ENCODE measurements at places on chromosomes 11 and 22.

- DNase-seq, result no peak
Measured at GRCh38 chr11:5671831-5672230, 13.0 kb downstream of the TRIM5 start.

- no peak for DNase-seq
Measured at GRCh38 chr22:33779243-33779642, 141.0 kb downstream of the LARGE1 start.

DNA sequence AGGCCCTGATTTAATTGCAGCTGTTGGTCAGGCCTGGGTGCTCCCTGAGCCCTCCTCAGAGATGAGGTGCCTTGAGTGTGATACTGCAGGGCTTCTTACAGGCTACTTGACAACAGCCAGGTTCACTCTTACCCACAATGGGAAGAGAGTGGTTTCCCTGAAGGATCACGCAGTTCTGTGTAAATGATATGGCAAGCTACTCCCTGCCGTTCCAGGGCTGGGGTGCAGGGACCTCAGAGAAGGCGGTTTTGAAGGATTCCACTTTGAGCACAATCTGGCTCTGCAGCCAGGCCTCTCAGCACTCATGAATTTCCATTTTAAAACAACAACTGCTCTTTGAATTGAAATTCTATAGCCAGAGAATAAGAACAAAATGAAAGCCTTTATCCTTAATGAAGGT lies 92.9 kb downstream of the SLC17A6 start:
- DNase-seq, result no peak

DNA sequence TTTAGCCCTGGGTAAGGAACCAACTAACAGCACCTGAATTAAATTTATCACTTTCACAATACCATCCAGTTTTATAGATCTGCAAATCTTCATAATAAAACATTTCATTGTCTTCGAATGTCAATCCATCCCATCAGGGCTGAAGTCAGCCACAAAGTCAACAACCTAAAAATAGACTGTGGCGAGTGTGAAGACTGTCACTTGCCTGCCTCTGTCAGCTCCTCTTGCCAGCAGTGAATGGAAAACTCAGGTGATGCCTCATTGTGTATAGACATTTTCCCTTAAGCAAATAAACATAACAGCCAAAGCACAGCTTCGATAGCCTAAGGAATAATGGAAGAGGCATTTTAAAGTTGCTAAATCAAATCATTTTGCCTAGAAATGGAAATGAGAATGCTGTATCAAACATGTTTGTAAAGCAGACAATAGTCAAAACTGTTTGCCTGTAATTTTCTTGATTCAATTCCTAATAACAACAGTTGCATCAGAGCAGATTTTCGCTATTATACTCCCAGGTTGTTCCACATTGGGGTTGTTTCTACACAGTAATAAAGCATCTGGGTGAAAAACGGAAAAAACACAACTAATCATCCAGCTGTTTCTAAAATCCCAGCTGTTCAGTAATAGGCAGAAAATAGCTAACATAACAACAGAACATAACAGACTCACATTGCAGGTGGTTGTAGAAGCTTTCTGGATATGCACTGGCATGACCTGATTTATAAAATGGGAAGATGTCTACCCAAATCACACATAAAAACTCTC lies 15.7 kb downstream of the KCNA4 start:
- no peak for DNase-seq

DNA sequence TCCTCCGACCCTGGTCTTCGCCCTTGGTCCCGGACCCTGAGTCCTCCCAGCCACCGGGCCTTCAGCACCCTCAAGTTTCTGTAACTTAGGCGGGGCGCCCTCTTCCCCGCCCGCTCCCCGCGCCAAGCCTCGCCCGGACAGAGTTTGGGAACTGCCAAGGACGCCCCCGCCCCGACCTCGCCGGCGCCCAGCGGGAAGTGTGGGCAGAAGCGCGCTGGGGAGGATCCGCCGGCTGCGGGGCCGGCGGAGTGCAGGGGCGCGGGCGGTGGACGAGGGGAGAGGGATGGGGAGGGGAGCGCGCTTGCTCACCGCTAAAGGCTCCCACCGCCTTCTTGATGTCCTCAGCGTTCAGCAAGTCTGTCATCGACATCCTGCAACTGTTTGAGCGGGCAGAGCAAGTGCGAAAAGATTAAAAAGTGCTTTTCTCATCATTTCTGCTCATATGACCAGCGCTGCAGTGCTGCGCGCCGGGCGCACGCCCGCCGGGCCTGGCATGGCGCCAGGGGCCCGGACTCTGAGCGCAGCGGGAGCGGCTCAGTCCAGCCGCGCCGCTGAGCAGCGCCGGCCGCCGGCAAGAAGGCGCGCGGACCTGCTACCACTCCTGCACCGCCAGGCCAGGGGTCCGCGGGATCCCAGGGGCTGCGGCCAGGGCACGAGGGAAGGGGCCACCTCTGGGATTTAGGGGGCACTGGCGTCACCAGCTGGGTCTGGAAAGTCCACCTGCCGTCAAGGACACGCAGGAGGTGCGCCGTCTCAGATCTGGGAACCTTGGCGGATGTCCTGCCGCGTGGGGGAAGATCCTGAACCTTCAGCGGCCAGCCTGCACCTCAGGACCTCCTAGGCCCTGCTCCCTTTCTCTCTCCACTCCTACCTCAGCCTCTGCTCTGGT lies at the start of gene PVALB:
Gene PVALB, minus strand, starts transcription at position 400 of the 889 bp plus-strand sequence. Its CDS starts 30 bp downstream, at position 370.
- peak; percentile 74 for DNase-seq

DNA sequence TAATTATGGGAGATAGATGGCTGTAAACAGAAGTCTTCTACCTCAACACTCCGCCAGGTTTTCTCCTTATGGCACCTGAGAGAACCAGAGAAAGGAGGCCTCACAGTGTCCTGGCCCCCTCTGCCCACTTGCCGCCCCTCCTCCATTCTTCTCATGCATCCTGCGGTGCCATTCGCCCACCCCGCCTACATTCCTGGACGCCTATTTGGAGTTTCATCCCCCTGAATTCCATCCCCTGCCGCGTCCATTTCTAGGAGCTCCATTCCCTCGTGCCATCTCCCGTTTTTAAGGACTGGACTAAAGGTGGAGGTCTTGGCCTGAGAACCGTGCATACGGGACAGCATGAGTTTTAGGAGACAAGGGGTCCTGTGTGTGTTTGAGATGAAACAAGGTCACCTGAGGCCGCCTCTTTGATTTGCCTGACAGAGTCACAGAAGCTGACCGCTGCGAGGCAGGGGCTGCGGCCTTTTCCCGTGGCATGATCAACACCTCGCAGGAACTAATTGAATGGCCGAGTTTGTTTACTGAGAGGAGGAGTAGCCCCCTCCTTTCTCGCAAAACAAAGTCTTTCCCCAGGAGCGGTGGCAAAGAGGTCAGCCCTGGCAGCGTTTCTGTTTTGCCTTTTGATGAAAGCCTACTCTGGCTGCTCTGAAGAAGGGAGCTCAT lies 246.2 kb downstream of the ST3GAL4 start:
- DNase-seq, result no peak

GRCh38 chr22:31646186-31647019 lies 15.6 kb downstream of the PISD start:
- DNase-seq, result no peak

DNA sequence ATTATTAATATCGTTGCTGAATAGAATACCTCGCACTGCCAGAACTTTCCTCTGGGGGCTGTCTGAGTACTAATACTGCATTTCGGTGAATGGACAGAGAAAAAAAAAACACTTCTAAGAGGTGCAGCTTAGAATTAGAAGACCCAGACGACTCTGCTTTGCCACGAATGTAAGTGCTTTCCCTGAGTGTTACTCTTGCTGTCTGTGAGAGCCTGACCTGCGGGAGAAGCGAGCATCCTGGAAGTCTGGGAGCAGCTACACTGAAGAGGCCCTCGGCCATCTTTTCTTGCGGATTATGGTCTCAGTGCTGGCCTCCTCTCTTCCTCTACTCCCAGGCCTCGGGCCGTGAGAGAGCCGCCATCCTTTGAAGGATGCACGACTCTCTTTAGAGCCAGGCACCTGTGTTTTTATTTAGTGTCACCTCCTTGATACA lies 94.9 kb downstream of the SCN3B start:
- no peak for DNase-seq

DNA sequence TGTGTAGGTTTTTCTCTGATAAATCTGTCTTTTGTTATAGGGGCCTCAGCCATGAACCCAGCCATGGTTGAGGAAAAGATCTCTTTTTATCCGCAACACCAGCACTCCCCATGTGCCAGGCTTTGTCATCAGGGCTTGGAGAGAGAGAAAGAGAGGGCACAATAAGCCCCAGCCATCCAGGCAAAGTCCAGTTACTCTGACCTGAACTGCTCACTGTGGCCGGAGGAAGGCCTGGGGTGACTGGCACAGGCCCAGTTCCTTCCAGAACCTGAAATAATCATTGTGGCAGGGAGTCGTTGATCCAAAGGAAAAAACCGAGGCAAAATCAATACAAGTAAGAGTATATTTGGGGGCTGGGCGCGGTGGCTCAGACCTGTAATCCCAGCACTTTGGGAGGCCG lies 3.9 kb upstream of the ARHGAP8 start:
- no peak for DNase-seq

DNA sequence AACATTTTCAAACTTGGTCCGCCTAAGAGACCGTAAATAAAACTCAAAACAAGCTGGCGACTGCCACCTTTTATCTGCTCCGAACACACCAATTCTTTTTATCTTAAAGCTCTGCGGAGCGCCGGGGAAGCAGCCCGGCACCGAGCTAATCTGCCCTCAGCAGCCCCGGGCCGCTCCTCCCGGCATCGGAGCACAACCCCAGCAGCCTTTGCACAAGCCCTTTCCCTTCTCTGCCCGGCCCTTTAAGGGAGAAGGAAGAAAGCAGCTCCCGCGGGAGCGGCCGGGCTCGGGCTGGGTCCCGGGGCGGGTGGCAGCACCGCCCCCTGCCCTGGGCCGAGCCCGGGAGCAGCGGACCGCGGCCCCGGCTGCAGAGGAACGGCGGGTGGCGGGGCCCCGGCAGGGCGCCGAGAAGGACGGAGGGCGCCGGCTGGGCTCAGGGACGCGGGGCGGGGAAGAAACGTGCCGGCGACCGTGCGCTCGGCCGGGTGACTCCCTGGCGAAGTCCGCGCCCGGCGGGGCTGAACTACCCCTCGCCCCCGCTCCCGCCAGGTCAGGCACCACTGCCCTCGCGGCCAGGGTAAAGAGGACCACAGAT lies 133.6 kb upstream of the C11orf58 start:
- DNase-seq, result peak; percentile 71

DNA sequence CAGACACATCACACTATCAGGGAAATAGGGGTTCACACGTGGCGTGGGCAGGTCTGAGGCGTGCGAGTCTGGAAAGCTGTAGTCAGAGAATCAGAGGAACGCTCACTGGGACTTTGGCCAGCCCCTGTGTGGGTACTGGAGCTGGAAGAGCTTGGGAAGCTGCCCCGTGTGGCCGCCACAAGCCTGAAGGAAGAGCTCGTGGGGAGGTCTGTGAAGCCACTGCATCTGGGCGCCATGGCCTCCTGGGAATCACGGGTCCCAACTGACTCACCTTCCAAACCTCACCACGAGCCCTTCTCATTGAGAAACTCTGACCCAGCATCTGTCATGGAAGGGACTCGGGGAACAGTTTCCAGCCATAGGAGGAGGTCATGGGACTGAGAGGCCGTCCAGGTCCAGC lies 5.9 kb upstream of the MRGPRF start:
- no peak for DNase-seq

GRCh38 chr22:25777870-25778269 lies 35.9 kb downstream of the MYO18B start:
- DNase-seq, result peak; percentile 13

GRCh38 chr11:5178046-5178837 lies 22.2 kb downstream of the OR51V1 start:
- no peak for DNase-seq

- DNase-seq, result no peak
Measured at GRCh38 chr11:120675171-120675570, 163.6 kb downstream of the GRIK4 start.

DNA sequence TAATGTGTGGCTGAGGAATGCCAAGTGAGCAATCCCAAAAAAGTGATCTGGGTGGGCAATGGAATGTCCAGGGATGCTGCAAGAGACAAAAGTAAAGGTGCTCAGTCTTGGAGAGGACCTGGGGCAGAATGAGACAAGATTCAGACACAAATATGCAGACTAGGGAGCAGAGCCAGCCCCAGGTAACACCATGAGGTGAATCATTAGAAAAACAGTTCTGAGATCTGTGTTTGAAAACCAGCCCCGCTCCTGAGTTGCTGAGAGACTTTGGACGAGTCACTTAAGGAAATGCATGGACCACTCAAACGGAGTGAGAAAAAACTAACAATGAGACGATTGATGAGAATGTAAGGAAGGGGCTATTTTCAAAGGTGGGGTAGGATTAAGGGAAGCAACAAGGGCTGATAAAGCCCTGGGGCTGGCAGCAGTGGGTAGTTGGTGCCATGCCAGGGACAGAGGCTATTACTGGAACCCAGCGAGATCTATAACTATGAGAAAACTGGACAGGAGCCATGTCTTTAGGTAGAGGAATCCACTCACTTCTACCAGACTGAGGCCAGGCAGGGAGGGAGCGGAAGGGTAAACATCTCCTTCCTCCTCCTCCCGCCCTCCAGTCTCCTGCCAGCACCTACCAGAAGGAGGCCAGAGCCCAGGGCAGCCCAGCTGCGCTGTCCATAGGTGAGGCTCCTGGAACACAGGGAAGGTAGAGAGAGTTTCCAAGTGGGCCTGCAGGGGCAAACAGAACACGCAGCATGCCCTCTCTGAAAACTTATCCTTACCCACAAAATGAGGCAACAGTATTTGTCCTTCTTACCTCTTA lies 130.4 kb upstream of the TEAD1 start:
- no peak for DNase-seq

DNA sequence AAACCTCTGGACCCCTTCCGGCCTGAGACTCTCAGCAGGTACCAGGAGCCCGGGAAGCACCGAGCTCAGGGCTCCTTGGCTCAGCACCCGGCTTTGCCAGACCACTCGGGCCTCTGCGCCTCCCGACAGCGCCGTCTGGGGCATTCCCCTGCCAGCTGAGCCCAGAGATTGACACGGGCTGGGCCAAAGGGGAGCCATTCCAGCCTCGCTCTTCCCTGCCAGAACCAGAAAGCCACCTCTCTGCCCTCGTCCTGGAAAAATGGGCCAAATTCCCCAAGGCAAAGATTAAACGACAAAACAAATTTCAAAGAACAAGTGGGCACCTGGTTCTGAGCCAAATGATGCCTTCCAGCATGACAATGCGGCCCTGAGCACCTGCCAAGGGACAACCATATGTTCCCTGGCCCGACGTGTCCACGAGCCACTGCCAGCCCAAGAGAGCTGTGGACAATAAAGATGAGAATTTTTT lies 59.3 kb downstream of the CELSR1 start:
- no peak for DNase-seq

DNA sequence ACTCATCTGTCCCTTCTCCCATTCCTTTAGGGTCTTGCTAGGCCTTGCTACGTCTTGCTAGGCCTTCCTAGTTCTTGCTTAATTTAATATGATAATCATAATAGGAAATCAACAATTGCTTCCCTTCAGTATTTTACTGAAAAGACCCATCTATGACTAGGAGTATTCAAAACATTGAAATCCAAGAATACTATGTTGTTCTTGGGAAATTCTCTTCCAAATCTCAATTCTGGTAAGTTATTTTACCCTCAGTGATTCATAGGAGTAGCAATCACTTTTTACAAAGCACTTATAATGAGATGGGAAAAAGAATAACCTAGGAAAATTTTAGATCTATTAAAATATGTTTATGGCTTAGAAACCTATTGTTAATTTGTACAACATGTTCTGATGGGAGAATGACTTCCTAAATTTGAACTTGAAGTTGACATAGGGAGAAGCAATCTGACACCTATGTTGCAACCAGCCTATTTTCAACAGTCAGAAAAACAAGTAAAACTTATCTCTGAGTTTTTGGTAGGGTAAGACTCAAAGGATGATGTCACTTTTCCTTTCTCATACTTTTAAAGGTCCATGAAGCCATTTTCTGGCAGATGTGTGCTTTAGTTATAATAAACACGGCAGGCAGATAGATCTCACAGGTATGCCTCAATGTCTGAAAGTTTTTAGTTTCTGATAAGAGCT lies 29.5 kb upstream of the HIPK3 start:
- DNase-seq, result no peak

All from posterior cingulate gyrus (tissue), 11 donors.